Lower lobe of right lung (tissue), 2 donors: ENCODE measurements at places on chromosomes 12 and 14. TPM values are rescaled to one million over a fixed set of nuclear protein-coding genes. Genes with fewer than 3 reads are reported as not detected.

DNA sequence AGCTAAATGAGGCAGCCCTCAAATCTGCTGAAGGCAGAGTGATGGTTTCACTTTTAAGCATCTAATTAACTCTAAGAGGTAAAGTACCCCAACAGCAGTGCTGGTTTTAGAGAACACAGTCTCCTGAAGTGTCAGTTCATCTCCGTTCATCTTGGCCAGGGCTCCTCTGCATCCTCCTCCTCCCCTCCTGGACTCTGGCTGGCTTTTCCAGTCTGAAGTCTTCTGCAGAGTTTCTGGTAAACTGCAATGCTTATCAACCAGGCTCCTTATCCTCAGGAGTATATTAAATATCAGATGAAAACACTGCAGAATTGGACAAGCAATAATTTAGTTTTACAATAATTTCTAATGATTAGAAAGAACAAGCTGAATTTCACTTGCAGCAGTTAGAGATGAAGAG lies 115.4 kb downstream of the GTF2A1 start:
- no peak for DNase-seq

Gene COCH
- 0.50 TPM for total RNA-seq

- DNase-seq: no peak
Measured at GRCh38 chr12:57890191-57891115, 43.9 kb upstream of the CTDSP2 start.

Gene ST8SIA1
- total RNA-seq: 9.1 TPM

DNA sequence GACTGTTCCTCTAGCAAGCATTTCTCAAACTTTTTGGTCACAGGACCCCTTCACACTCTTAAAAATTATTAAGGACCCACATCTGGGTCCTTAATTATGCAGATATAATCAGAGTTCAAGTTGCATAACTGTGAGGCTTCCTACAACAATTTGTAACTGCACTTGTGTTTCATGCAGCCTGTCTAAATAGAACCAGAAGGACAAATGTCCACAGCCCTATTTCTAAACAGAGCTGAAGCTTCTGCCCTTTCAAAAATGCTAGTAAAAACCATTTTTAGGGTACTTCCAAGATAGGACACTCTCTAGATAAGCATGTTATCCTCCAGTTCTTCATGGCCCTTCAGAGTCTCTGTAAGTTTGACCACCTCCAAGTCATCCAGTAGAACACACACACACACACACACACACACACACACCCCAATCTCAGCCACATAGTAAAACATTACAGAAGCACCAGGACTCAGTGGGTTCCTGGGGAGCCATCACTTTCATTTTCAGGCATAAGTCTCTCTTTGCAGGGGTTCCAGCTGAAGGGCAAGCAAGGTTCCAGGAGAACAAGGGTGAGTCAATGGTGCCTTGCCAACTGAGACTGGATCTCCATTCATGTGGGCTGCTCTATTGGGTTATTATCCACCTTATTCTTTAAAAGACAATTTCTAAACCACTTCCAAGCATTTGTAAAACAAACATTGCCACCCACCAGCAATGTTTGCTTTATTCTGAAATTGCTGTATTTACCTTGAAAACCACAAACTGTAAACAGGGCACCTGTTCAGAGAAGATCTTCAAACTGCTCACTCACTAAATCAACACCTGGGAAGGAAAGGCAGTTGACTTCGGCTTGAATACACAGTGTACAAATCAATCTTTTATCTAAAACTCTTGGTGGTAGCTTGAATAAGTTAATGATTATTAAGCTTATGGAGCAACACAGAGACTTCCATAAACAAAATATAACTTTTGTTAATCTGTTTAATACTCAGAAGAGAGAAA lies 64.1 kb downstream of the ITPR2 start:
- no peak for DNase-seq

DNA sequence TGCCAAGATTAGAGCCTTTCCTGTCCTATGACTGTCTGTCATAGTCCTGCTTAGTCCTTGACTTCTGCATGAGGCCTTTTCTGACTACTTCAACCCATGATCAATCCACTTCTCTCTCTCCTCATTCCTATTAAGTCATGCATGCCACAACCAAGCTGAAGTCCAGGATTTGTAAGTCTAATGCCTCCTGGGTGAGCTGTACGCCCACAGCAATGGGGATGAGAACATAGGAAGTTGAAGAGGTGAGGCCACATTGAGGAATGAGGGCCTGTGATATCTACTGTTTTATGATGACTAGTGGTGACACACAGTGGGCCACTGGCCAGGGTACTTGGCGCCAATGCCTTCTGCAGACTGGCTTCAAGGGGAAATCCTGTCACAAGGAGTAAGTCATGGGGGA lies 994.1 kb upstream of the TMEM132C start:
- DNase-seq: no peak

DNA sequence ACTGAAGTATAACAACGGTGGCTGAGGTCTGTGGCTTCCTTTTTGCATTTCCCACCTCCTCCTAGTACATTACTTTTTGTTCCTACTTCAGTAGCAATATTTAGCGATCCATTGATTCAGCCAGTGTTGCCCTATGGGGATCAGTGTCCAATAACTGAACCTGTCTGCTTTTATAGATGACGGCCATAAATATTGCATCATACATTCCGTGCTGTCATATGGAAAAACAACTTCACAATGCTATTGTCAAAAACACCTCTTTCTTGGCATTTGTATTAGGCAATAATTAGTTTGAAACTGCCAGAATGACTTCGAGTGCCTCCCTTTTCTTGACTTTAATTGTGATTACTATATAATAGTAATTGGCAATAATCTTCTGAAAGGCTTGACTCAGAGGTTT lies 149.5 kb downstream of the PRIMA1 start:
- DNase-seq: no peak

DNA sequence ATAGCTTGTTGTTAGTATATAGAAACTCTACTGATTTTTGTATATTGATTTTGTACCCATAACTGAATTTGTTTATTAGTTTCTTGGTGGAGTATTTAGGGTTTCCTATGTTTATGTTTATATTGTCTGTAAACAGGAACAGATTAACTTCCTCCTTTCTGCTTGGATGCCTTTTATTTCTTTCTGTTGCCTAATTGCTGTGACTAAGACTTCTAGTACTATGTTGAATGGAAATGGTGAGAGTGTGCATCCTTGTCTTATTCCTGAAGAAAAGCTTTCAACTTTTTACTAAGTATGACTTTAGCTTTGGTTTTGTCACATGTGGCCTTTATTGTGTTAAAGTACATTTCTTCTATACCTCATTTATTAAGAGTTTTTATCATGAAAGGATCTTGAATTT lies 20.9 kb downstream of the FBXW8 start:
- DNase-seq: no peak

Gene PTCSC3
- total RNA-seq: 1.5 TPM

DNA sequence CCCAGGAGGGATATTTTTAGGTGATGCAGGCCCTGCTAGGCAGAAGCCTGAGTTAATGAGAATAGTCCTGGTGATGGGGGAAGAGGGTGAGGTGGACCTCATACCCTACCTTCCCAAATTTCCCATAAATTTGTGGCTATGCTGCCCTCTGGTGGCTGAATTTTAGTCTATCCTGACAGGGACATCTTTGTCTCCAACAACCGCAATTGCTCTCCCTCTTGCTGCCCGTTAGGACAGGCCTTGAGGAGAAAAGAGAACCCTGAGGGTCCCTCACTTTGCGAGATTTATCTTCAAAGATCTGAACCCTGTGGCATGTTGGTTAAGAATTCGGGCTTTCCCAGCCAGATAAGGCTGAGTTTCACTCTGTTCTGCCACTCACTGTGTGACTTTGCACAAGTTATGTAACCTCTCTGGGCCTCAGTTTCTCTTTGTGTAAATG lies 9.8 kb upstream of the ZNF385A start:
- DNase-seq: no peak

DNA sequence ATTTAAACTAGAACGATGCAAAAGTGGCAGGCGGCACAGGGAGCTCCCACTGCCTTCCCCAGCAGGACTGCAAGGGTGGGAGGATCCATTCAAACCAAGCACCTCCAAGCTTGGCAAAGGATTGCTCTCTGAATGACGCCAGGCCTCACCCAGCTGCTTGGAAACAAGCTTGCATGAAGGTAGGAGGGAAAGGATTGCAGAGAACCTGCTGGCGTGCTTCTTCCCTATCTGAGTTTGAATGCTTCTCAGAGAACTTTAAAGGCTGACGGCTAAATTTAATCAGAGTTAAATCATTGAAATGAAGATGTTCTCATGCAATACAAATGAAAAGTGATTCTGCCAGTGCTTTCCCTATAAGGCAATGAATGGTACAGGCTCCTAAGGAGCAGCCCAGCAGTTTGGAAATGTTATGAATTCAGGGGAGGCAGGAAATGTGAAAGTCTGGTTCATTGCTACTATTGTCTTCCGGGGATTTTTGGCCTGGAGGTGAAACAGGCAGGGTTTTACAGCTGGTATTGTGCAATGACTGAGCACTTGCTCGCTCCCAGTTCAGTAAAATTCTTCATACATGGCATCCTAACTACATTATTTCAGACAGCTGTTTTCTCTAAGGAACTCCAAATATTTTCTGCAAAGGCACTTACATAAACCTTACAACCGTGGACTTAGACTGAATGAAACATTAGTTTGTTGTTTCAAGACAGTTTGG lies 31.9 kb upstream of the DUSP6 start:
- DNase-seq: peak; percentile 56
